ENCODE measurements at places on chromosomes 5 and 9.

- DNase-seq, result peak; percentile 52
Measured at GRCh38 chr5:10586555-10586954, 22.7 kb downstream of the ANKRD33B start.

DNA sequence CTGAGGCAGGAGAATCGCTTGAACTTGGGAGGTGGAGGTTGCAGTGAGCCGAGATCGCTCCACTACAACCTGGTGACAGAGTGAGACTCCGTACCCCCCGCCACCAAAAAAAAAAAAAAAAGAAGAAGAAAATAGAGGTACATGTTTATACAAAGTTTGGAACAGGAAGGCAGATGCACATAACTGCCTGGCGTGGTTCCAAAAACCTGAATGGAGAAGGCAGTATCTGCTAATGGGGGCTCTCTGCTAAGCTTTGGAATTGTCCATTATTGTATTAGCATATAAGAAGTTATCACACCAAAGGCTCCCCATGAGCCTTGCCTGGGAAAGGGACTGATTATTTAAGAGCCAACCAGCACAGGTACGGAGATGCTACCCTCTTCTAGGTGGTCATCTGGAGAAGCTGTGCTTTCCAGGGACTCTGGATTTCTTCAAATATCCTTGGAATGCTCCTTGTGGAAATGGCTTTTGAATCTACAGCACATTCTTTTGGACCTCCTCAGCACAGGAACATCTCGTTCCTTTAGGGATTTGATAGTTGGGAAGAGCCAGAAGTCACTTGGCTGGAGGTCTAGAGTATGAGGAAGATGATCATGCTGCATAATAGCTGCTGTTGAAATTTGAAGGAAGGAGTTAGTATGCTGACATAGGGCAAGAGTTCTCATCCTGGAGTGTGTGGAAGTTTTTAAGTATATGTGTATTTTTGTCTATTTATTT lies 42.5 kb upstream of the ABCA1 start:
- DNase-seq, result no peak

- DNase-seq, result peak; percentile 81
Measured at GRCh38 chr9:103183701-103184171, 188.6 kb downstream of the CYLC2 start.

- DNase-seq, result no peak
Measured at GRCh38 chr5:116032991-116033390, 719 bp downstream of the ARL14EPL start.

DNA sequence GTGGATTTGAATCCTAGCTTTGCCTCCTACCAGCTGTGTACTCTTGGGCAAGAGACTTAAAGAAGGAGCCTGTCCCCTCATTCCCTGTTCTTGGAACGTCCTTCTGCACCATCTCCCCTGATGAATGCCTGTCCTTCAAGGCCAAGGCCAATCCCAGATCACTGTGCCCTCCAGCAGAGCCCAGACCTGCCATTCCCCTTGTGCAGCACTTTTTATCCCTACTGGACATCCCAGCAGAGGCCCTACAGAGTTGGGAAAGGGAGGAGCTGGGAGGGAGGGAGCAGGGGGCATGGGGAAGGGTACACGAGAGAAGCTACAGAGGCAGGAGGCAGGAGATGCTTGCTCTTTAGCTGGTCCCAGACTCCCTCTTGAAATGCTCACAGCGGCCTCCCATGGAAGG lies 223.9 kb downstream of the PBX3 start:
- no peak for DNase-seq

DNA sequence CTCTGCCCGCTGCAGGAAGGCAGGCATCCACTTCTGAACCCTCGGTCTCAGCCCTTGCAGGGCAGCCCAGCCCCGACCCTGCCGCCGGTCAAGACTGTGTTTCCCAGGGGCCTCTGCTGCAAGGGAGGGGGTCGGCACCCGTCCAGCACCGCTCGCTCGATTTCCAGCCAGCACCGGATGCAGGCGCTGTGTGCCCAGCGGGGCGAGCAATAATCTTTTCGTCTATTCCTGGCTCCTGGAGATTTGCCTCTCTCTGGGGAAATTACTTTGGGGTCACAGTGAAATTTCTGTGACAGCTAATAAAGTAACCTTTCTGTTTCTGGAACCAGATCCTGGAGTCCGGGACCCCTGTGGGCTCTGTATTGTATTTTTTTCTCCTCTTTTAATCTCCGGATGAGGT lies 155.3 kb downstream of the COL23A1 start:
- no peak for DNase-seq

GRCh38 chr9:110255463-110256379 lies 586 bp downstream of the TXN start:
- peak; percentile 32 for DNase-seq

DNA sequence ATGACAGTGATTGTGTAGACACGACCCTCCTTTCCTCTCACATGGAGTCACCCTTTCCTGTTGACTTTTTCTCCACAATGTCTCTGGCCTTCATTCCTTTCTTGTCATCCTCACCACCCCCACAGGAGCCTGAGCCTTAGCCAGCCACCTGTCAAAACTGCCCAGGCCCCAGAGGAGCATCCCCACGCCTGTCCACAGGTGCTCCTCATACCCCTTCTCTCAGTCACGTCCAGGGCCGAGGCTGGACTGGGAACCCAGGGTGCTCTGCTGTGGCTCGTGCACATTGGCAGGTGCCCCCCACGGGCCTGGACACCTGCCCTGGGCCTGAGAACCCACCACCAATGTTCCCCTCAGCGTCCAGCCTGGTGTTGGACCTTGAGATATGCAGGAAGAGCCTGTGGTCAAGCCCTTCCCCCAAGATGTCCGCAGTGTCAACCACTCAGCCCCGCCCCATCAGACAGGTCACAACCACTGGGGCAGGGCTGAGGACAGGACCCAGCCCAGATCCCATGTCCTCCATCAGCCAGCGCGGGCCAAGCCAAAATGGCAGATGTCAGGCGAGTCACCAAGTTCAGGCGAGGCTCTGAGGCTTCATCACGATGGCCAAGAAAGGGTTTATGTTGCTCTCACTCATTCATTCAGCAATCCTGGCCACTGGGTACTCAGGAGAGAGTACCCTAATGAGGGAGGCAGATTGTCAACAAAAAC lies 65.8 kb upstream of the STXBP1 start:
- DNase-seq, result no peak

DNA sequence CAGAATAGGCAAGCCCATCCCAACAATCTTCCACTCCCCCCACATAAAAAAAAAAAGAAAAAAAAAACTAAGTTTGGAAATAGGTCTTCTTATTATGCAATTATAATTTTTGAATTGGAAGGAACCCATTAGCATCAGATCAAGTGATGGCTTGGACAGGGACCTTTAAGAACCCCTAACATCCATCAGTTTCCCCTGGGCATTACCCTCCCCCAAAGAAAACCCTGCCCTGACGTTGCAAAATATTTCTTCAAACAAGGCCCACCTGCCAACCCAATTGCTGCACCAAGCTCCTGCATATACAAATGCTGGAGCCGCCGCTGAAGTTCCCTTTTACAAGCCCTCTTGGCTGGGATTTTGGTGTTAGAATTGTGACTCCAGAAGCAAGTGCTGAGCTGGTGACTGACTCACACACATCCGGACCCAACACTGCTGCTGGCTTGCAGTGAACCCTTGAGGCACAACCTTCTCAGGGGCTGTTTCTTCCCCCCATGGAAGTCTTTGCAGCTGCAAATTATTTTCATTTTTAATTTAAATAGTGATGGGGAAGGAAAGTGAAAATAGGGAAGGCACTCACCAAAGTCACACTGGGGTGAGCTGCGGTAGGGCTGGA lies 56.1 kb upstream of the AFAP1L1 start:
- DNase-seq, result no peak

DNA sequence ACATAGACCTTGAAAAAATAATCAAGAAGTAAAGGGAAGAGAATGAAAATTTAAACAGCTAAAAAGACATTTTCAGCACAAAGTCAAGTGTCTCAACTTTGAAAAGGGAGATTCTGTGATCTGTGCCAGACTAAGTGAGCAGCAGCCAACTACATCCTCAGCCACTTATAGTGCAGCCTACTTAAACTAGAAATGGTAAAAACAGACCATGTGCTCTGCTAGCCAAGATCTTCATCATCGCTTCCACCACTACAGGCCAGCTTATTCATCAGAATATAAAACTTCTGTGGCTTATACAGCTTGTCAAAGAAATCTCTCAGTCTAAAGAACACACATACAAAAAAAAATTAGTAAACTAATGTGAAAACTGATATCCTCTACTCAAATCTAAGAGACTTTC lies 63.5 kb downstream of the CEMIP2 start:
- no peak for DNase-seq

DNA sequence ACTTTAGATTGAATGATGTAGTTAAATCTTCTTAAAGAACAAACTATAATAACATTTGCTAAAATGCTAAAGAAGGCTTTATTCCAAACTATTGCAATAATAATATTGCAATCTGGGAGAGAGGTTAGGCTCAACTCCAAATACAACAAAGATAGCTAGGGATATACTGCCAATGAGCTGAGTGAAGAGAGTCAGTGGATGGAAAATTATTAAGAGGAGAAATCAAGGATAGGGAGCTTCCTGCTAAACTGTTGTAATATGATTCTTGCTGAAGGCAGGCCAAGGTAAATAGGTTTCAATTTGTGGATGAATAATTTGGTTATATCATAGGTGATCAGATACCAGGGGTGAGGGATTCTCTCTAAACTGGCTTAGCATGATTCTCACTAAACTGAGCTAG lies 1651.5 kb downstream of the EFNA5 start:
- DNase-seq, result no peak

GRCh38 chr5:141816598-141817399 lies 61.4 kb downstream of the PCDH1 start:
- DNase-seq, result no peak

GRCh38 chr9:2411459-2412215 lies 209.9 kb upstream of the VLDLR start:
- no peak for DNase-seq

DNA sequence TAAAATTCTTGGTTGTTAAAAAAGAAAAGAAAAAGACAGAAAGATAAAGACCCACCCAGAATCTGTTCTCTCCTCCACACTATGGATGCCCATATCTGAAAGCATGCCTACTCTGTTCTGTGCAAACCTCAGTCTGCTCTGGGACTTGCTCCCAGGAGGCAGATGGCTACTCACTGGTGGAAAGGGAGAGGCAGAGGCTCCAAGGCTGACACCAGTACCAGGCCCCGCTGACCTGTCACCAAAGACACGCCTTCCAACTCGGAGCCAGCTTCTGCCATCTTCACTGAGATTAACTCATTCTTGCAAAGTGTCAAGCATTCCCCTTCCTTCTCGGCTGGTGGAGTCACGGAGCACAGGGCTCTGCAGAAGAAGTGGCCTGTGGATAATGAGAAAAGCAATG lies 21.6 kb downstream of the SH3TC2 start:
- DNase-seq, result no peak

DNA sequence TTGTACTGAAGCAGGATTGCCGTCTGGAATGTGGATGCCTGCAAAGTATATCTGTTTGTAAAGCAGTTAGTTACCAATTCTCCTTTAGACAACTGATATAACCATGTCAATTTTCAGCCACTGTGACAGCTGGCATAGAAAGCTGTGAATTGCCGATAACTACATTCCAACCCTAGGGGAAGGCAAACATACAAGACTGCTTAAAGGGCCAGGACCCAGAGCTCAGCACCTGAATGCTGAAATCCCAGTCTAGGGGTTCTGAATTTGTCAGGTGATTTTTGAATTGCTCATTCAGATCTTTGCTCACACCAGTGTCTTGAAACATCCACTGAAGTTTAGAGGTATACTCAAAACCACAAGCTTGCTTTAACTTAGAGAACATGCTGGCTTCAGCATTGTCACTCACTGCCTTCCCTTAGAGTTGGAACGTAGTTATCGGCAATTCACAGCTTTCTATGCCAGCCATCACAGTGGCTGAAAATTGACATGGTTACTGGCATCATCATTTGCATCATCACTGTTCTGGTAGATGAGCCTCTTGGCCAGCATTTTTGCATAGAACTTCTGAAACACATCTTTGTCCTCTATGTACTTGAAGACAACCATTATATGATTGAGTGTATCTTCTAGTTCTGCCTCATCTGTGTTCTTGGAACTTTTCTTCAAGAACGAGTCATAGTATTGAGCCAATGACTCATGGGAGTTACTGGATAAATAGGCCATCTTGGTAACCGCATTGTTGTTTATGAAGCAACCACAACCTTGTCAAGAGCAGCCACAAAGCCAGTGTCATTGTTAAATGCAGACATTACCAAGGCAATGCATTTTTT lies 82.1 kb downstream of the CCDC192 start:
- no peak for DNase-seq

GRCh38 chr9:14797435-14797834 lies 74.9 kb upstream of the CER1 start:
- DNase-seq, result no peak

DNA sequence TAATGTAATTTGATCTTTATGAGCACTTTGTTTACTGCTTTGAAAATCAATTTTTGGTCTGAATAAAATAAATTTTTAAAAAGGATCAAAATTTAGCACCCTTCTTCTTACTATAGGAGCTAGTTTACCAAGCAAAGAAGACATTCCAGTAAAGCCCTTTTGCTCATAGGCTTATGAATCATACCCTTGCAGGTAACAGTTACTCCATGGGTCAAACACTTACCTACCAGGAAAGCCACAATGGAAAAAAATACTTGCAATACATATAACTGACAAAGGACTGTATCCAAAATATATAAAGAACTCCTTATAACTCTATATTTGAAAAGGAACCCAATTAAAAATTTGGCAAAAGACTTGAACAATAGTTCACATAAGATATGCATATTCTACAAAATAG lies 66.6 kb downstream of the SHOC1 start:
- DNase-seq, result no peak

DNA sequence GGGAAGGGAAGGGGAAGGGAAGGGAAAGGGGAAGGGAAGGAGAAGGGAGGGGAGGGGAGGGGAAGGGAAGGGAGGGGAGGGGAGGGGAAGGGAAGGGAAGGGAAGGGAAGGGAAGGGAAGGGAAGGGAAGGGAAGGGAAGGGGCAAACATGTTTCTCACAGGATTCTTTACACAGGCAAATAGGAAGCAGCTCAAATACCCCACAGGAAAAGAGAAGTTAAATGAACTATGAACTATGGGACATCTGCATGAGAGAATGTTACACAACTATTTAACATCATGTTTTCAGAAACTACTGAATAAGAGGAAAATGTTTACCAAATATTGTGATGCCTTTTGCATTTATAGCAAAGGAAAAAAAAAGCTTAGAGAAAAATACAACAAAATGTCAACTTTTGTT lies 125.4 kb upstream of the SLC30A5 start:
- no peak for DNase-seq

Data from NCI-H774 (cell line).